ENCODE measurements at places on chromosomes 2 and 18.

GRCh38 chr18:25081001-25081400, 271.0 kb downstream of the ZNF521 start:
- no peak for DNase-seq

DNA sequence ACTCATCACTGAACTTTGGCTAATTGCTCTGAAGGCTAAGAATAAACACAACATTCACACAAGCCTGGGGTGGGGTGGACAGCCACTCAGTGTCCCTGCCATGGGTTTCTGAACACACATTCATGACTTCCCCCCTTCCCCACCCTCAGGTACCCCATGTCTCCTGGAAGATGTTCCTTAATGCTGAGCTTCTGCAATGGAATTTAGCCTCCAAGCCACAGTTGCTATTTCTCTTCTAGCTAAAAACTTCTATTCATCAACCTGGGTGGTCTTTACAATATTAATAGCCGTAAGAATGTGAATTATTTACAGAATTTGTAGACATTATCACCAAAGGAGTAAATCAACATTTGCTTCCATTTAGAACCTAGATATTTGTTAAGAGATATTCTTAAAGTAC, 175.1 kb downstream of the ACKR3 start:
- no peak for DNase-seq

DNA sequence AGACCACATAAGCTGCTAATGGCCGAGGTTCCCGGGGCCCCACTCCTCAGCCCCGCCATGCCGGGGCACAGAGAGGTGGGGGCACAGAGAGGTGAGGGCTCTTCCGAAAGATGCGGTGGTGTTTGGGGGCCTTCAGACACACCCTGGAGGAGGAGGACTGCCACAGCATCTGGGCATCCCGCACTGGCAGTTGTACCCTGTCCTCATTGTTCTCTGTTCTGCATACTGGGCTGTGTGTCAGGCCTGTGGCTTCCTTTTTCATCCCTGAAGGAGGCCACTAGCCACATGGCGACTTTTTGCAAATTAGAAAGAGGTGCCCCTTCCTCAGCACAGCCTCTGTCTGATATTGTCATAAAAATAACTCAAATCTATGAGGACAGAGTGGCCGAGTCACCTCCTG, 150.1 kb downstream of the CTIF start:
- DNase-seq, result peak; percentile 66

- DNase-seq, result no peak
These were observed 429.0 kb upstream of the PIK3C3 start for GRCh38 chr18:41526054-41526453.

Measured in MV-4-11 (cell line).